ENCODE measurements at places on chromosomes 16 and 17.
A peak's percentile ranks its signal among the peaks of the same experiment; 100 is the strongest.

DNA sequence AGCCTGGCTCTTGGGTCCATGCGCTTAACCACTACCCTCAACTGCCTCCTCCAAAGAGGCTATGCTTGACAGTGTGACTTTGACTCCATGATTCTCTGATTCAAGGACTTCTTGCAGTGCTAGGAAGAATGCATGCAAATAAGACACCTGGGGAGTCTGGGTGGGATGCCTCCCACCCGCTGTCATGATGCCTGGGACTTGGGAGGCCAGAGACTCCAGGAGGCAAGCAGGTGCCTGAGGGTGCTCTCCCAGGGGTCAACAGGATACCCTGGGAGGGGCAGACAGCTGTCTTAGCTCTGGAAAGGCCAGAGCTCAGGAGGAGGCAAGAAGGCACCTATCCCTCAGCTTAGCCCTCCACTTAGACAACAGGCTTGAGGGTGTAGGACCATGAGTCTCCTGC lies 38.4 kb downstream of the SRCIN1 start:
- DNase-seq = no peak

DNA sequence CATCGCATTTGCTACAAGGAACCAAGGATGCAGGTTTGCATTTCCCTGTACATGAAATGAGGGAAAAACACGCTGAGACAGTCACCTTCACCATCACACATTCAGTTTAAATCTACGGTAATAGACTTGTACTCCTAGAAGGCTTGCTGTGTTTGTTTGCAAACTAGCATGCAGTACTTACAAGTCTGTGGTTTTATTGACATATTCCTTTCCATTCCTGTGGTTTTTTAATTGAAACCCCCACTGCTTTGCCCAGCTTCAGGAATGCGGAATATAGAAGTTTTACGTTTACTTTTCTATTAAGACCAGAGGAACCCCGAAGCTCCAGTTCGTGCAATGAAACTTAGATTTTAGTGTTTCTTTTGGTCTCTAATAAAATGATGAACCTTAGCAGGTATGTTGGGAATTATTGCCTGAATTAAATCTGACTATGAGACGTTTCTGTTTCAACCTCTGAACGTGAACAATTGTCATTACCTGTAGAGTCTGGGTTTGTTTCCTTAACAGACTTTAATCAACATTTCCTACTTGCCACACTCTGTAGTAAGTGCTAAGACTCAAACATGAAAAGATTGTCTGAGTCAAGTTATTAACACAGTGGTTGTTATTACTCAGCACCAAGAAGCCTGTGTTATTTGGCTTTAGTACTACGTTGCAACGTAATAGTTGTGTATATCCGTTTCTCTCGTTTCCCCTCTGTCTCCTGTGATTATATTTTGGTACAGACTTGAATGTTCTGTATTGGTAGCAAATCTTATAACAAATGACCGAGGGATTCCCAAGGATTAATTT lies 793.3 kb upstream of the GOT2 start:
- no peak for DNase-seq

DNA sequence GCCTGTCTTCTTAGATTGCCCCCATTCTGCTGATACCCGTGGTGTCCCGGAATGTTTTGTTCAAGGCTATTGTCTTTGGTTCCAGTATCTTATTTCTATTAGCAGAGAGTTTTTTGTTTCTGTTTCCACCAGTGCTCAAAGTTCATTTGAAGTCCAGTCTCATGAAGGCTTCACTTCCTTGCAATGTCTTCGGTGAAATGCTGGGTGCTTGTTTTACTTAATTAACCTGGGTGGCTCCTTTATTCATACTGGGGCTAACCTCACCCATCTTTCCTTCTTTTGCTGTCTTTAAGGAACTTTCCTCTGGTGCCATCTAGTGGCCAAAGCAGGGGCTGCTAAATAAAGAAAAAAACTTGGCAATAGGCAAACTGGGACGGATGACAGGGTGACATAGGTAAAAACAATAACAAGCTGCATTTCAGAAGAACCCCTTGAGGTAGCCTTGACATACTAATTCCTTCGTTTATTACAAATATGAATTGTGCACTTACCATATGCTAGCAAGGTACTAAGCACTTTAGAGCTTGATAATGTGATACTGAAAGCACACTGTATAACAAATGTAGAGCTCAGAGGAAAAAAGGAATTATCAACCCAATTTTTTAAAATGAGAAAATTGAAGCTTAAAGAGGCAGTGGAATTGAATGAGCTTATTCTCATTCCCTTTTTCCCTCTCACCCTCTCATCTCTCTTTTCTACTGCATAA lies 2.8 kb upstream of the SMIM36 start:
- DNase-seq = peak; percentile 35

DNA sequence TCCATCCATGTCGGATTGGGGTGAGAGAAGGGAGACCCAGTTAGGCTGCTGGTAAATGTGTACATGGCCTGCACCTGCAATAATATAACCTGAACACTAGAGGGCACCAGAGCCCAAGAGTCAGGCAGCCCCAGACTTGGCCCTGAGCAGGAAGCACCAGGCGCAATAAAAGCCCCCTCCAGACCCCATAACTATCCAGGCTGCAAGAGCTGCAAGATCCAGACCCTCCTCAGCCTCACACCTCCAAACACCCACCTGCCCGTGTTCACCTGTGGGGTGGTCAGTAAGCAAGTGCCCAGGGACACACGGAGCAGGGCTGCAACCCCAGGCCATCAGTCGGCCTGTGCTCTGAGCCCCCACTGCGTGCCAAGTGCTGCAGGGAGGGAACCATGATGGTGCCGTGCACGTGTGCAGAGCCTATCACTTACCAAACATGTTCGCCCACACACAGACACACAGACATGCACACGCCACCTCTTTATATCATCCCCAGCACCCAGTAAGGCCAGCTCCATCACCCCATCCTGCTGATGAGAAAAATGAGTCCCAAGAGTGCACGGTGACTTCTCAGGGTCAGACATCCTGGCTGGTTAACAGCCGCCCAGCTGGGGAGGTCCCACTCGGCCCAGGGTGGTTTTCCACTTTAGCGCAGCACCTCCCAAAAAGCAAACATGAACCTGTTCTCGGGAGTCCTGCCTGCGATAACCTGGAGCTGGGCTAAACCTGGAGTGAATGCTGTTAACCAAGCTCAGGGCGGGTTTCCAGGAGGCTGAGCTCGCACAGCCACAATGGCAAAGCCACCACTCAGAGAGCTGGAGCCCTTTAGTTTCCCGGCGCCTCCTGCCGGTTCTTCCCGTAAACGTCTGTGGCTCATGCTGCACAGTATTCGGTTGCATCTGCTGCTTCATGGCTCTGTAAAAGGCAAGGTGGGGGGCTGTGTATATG lies 439.8 kb downstream of the SOX9 start:
- DNase-seq = peak; percentile 14

GRCh38 chr16:68400083-68400923 lies 48.0 kb downstream of the SMPD3 start:
- no peak for DNase-seq

GRCh38 chr16:10589109-10589508 lies 8.7 kb upstream of the EMP2 start:
- no peak for DNase-seq

GRCh38 chr17:72390675-72391508 lies 270.1 kb downstream of the SOX9 start:
- no peak for DNase-seq

DNA sequence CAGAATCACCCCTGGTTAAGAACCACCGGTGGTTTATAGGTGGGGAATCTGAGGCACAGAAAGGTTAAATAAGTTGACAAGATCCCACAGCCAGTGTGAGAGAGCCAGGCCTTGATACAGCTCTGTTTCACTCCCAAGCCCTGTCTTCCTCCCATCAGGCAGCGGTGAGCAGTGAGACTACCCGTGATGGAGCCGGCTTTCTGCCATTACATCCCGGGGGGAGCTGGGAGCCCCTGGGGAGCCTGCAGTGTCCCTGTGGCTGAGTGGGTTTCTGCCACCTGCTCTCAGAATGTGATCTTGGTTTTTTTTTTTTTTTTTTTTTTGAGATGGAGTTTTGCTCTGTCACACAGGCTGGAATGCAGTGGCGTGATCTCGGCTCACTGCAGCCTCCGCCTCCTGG lies 66.4 kb downstream of the ABCC1 start:
- no peak for DNase-seq
